ENCODE measurements at places on chromosomes 3 and 15.

- DNase-seq = no peak
Measured at GRCh38 chr3:58711871-58712270, 45.3 kb upstream of the FAM3D start.

GRCh38 chr15:27826902-27827714 lies 272.0 kb downstream of the OCA2 start:
- no peak for DNase-seq

DNA sequence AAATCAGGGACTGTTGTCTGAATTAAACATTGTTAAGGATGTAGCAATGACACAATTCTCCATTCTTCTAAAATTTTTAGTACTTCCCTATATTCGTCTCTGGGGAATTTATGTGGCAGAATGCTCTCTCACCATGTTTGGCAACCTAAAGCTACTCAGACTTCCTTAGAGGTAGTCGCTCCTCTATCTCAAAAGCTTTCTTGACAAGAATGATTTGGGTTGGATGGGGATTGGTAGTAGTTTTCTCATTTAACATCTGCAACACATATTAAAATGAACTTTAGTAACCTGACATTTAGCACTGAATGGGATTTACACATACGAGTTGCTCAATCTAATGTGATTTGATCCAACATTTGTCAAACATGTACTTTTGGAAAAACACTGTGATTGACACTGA lies 233.3 kb downstream of the RBMS3 start:
- DNase-seq = no peak

DNA sequence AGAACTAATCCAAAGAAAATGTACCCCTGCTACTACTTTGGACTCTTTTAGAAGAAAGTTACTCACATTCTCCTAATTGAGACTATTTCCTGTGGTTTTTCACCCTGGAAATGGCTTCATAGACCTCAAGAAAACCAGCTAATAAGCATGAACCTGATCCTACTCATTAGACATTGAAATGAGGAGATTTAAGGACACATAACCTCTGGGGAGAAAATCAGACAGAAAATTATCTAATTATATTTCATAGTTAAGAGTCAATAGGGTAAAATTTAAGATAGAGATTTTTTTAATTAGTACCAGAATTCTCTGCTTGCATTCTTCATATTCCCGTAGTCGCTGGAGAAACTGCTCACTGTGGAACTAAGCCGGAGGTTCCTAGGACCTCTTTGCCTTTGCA lies 114.6 kb upstream of the ACP3 start:
- DNase-seq = no peak

DNA sequence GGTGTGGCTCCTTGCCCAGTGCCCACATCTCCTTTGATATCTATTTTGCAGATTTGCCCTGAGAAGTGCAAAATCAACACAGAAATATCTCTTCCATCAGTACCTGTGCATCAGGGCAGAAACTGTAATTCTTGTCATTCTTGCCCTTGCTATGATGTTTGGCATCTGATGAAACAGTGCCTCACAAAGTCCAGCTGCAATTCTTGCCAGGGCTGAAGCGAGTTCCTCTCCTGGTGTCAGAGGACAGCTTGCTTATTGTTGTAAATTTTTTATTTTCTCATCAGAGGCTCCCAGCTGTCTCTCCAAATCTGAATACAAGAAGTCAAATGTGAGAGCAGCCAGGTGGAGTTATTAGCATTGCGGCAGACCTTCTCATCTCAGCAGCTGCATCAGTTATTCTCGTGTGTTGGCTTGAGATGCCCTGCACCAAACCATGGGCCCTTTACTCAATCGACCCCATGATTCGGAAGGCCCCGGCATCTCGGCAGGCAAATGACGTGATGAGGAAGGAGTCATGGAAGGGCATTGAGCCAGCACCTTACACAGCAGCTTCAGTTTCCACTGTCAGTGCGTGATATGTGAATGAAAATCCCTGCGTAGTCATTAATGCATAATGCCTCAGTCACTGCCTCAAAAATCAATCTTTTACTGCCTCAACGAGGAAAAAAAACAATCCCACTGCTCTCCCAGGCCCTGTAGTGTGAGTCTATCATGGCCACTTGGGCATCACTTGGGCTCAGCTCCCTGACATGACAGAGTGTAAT lies 93.4 kb downstream of the CCNL1 start:
- no peak for DNase-seq

GRCh38 chr3:31469385-31469784 lies 63.3 kb upstream of the STT3B start:
- no peak for DNase-seq

DNA sequence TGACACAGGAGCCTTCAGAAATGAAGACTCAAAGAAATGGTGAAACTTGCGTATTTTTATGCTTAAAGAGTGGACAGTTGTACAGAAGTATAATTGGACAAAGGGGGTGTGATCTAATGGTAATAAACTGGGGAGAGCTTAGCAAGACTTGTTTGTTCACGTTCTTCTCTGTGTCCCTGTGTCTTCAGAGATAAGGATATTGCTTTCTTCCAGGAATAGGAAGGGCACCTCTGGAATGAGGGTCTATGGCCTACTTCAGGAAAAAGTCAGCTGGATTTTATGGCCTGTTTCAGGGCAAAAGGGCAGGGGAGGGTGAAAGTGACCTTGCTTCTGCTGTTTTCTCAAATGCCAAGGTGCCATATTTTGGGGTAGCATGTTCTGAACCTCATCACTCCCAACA lies 4.5 kb upstream of the TOPAZ1 start:
- no peak for DNase-seq

DNA sequence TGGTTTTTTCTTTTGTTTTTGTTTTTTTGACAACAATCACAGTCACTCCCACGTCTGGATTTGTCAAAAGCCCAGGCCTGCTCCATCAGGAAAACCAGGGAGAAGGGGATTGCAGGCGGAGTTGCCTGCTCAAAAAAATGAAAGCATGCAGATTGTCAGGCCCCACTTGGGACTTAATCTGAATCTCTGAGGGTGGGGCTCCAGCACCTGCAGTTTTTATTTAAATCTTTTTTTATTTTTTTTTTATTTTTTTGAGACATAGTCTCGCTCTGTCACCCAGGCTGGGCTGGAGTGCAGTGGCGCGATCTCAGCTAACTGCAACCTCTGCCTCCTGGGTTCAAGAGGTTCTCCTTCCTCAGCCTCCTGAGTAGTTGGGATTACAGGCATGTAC lies 140.9 kb downstream of the FOXP1 start:
- DNase-seq = no peak

- no peak for DNase-seq
Measured at GRCh38 chr3:171556148-171556547, 95.9 kb upstream of the TNIK start.

DNA sequence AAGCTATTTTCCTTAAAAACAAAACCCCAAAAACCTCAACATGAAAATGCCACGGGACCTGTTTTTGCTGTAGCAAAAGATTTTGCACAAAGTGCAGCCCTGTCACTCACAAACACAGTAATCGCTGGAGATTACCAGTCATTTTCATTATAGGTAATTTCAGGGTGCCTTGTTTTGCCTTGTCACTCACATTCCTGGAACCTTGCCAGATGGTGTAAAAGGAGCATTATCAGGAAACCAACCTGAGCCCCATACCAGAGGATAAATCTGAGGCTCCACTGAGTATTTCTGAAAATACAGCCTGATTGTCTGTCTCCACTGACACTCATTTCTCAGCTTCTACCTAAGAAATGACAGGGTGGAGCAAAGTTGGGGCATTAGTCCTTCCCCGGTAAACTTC lies 791.3 kb upstream of the LMCD1 start:
- DNase-seq = no peak

DNA sequence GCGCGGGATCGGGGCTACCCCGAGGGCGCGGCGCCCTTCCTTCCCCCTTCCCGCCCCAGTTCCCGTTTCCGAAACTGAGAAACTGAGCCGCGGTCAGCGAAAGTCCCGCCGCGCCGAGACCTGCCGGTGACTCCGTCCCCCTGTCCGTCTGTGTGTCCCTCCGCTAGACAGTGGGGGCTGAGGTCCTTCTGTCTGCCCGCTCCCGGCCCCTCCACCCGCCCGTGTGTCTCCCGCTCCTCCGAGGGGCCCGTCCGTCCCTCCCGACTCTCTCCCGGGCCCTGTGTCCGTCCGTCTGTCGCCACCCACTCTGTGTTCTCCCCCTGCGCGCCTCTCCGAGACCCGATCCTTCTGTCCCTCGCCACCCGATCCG lies 426 bp downstream of the PRKCD start:
- no peak for DNase-seq

GRCh38 chr3:179175358-179175757 lies 27.2 kb downstream of the PIK3CA start:
- no peak for DNase-seq

- no peak for DNase-seq
Measured at GRCh38 chr3:28326458-28326926, 22.0 kb upstream of the ZCWPW2 start.

DNA sequence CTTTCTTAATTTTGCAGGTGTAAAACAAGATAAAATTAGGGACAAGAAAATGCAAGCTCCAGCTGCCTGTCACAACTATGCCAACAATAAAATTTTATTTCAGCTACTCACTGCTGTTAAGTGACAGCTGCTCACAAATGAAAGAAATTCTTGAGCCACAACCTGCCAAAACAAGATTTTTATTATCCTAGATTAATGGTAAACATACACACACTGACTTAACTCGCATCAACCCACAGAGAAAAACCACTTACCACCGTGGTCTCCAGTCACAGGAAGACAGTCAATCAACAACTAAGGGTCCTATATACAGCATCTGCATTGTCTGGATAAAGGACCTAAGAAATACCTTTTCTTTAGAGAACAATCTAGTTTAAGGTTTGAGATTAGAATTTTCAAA lies 31.3 kb downstream of the EFL1 start:
- no peak for DNase-seq

GRCh38 chr3:98563661-98564281 lies 29.6 kb downstream of the CPOX start:
- peak; percentile 50 for DNase-seq

DNA sequence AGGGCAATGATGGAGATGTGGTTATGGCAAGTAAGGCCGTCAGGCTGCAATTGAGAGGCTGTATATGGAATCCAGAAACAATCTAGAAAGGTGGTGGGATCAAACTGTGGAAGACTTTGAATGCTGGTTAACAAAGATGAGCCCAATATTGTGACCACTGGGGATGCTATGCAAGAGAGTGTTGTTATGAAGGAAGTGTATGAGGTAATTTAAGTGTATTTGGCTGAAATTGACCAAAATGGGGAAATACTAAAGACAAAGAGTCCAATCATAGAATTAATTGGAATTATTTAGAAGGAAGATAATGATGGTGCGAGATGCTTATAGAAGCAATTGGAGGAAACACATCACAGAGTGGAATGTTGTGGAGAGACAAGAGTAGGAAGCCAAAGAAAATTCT lies 24.5 kb downstream of the BTLA start:
- no peak for DNase-seq

- no peak for DNase-seq
Measured at GRCh38 chr3:41464401-41464800, 265.1 kb downstream of the CTNNB1 start.

GRCh38 chr3:38468765-38469164 lies 15.1 kb downstream of the ACVR2B start:
- DNase-seq = no peak

GRCh38 chr3:102980355-102980696 lies 545.5 kb downstream of the ZPLD1 start:
- DNase-seq = no peak

DNA sequence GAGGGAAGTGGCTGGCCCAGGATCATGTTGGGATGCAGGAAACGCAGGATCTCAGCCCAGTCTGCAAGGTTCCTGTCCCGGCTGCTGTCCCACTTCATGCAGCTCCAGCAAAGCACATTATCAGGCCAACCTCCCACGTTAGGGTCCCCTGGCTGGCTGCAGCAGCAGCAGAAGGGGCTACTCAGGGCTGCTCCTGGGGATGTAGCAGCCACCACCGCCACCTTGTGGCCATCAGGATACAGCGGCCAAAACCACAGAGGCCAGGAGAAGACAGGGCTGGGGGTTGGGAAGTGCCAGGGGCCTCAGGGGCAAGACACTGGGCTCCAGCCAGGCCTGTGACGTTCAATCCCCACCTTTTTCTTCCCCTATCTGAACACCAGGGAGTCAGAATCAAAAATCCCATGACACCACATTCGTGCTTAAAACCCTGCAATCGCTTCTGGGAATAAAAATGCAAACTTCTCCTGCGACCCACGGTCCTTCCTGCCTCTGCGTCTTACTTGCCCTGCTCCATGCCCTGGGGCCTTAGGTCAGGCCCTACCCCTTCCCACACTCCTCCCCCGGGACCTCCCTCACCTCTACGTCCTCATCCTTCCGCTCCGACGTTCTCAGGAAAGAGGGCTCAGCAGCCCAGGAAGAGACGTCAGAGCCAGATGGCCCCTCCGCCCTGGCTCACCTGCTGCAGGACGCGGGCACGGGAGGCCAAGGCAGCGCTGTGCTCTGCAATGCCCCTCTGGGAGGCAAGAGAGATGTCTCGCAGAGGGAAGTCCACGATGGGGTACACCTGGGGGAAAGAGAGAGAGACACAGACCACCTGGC lies 21.5 kb downstream of the SSUH2 start:
- DNase-seq = peak; percentile 12
